ENCODE measurements at places on chromosomes 13 and 19. TPM values are rescaled to one million over a fixed set of nuclear protein-coding genes. Genes with fewer than 3 reads are reported as not detected.

Gene GPR180
- total RNA-seq = 7.1 TPM

Gene TTYH1
- total RNA-seq = not detected

Gene ELANE
- total RNA-seq = 0.67 TPM

Gene LPAR2
- total RNA-seq = 30.5 TPM

Gene TTC9B
- not detected for total RNA-seq

Gene ZGLP1
- 2.3 TPM for total RNA-seq

Gene VSTM1
- total RNA-seq = not detected

Gene TEX29
- total RNA-seq = not detected

Gene METTL21C
- total RNA-seq = not detected

Gene ZNF284
- total RNA-seq = 1.1 TPM

Gene TUBB4A
- total RNA-seq = 4.0 TPM

Gene SPINT2
- total RNA-seq = 591 TPM

Gene OXGR1
- not detected for total RNA-seq

Gene ZNF486
- total RNA-seq = 24.6 TPM

DNA sequence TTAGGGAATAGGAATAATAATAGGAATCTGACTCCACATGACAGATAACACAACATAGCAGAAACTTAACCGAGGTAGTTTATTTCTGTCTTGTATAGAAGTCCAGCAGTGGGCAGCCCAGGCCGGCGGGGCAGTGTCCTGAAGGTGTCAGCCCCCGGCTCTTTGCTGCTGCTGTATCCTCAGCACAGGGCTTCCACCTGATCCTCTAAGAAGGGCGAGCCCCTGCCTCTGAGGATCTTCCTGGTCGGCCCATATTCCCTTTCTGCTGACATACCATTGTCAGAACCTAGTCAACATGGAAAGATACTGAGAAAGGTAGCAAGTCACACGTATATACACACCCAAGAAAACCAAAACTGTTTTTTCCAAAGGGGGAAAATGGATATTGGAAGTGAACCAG lies 56.2 kb upstream of the GPR183 start:
- no peak for DNase-seq

- DNase-seq = no peak
Observed at GRCh38 chr19:35533822-35534392, 651 bp downstream of the GAPDHS start.

DNA sequence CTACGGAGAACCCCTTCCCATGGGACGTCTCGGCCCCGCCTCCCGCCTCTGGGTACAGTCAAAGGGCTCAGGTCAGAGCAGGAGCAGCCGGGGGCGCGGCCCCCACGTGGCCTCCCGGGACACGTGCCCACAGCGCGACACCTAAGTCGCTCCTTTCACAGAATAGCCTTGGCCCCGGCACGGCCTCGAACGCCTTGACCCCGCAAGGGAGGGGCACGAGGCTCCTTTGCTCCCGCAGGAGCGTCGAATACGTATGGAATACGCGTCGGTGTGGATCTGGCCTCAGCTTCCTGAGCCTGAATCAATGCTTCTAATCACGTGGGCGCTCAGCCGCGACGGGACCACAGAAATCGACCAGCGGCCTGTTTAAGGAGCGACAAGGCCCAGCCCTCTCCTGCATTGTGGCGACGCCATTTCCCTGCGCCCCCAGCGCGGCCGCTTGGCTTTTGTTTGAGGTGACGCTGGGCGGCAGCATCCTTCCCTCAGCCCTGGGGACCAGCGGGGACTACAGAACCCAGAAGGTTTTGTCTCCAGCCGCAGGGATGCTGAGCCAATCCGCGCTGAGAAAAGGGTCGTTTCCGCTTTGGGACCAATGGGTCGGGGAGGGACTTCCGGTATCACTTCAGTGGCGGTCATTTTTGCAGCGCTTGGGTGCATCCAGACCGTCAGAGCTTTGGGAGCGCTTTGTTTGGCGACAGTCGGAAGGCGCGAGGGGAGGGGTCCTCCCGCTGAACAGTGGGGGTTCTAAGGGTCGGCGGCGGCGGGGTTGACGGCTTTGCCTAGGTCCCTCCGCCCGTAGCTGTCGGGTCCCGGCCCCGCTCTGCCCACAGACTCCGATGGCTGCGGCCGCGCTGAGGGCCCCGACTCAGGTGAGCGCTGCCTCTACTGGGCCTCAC lies at the start of gene ZIK1:
Gene ZIK1 (plus strand): TSS at position 625 of the 896 bp plus-strand sequence. CDS start 212 bp downstream, at position 837.
- peak; percentile 74 for DNase-seq

DNA sequence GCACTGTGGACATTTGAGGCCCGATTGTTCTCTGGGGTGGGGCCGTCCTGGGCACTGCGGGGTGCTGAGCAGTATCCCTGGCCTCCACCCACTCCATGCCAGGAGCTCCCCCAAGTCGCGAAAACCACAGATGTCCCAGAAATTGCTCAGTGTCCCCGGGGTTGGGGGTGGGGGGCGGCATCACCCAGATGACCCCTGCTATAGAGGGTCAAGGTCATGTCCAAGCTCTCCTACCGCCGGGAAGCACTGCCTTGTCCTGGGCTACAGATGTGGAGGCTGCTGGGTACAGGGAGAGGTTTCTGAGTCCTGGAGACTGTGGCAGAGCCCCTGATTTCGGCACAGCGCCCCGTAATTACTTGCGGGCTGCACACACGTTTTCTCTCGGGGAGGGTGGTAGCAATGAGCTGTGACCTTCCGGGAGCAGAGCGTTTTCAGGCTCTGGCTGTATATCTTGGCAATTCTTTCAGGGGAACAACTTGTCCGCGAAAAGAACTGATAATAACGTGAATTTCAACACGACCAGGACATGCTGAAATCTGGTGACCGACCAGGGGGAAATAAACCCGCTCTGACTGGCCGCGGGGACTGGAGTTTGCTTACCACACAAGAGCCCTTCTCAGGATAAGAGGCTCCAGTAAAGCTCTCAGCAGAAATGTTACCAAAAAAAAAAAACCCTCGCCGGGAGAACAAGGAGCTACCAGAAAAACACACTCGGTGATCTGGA lies 68.1 kb downstream of the GNG7 start:
- no peak for DNase-seq

DNA sequence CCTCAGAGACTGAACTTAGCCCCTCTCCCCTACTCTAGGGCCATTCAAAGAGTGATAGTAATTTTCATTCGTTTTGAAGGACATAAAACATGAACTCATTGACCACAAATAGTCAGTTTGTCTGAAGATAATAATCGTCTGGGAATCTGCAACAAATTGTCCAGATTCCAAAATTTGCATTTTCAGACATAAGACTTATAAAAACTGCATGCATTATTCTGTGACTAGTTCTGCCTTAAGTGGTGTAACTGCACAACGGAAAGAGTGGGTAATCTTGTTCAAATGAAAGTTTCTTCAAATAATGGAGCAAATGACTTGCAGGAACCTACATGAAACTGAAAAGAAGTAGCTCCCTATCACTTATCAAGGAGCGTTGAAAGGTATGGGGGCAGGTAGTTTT lies 8.4 kb downstream of the CSNK1A1L start:
- DNase-seq = no peak

DNA sequence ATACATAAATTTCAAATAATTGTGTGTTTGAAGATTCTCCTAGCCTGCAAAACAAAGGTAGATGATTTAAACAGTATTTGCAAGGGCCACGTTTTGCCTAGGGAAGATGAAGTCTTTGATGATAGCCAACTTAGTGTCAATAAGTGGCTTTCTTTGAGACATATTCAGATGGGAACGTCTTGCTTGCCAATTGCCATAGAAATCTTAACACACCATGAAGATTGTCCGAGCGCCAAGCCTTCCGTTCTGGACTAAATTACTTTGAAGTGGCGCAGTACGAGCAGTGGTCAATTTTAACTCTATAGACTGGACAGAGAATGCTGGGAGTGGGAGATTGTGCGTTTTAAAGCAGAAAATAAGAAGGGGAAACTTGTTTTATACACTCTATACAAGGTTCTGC lies 9.9 kb downstream of the ZIC5 start:
- no peak for DNase-seq

DNA sequence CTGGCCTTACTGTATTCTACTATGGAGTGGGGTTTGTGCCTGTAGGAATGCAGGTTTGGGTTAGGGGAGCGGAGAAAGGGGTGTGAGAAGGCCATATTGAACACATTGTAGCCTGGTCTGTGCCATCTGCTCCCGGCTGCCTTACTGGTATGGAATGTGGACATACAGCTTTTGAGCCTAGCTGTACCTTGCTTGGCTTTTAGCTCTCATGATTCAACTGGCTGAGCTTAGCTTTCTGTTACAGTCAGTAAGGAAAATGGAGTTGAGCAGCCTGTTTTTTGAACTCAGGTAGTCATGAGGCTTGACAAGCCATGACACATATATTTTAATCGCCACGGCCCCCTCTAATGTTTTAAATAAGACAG lies 41.6 kb downstream of the ARHGAP35 start:
- no peak for DNase-seq

DNA sequence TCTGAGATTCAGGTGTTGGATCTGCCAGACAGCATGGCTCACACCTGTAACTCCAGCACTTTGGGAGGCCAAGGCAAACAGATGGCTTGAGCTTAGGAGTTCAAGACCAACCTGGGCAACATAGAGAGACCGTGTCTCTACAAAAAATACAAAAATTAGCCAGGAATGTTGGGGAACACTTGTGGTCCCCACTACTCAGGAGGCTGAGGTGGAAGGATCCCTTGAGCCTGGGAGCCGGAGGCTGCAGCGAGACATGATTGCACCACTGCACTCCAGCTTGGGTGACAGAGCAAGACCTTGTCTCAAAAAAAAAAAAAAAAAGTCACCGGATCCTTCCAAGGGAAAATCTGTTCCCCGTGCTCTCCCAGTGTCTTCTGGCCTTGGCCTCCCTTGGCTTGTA lies 109.2 kb downstream of the IRS2 start:
- DNase-seq = no peak

DNA sequence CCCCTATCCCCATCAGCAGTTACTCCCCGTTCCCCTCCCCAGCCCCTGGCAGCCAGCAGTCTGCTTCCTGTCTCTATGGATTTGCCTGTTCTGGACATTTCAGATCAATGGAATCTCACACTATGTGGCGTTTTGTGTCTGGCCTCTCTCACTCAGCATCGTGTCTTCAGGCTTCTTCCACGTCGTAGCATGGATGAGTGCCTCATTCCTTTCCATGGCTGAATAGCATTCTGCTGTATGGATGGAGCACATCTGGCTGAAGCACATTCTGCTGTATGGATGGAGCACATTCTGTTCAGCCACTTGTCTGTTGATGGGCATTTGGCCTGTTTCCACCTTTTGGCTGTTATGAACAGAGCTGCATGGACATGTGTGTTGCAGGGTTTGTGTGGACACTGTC lies 29.5 kb downstream of the CRTC1 start:
- no peak for DNase-seq

DNA sequence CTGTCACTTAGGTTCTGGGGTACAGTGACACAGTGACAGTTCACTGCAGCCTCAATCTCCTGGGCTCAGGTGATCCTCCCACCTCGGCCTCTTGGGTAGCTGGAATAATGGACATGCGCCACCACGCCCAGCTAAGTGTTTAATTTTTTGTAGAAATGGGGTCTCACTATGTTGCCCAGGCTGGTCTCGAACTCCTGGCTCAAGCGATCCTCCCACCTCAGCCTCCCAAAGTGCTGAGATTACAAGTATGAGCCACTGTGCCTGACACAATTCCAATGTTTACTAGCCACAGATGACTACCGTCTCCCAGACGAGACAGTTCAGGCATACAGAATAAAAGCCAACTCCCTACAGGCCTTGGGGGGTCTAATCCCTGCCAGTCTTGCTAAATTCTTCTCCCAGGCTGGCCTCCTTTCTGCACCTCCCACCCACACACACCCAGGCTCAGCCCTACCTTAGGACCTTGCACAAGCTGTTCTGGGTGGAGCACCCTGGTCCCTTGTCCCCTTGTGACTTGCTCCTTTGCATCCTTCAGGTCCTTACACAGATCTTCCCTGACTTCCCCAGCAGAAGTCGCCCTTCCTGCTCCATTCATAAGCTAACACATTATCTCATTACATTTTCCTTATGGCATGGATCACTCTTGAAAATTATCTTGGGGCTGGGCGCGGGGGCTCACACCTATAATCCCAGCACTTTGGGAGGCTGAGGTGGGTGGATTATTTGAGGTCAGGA lies 106.4 kb downstream of the INSR start:
- DNase-seq = no peak

DNA sequence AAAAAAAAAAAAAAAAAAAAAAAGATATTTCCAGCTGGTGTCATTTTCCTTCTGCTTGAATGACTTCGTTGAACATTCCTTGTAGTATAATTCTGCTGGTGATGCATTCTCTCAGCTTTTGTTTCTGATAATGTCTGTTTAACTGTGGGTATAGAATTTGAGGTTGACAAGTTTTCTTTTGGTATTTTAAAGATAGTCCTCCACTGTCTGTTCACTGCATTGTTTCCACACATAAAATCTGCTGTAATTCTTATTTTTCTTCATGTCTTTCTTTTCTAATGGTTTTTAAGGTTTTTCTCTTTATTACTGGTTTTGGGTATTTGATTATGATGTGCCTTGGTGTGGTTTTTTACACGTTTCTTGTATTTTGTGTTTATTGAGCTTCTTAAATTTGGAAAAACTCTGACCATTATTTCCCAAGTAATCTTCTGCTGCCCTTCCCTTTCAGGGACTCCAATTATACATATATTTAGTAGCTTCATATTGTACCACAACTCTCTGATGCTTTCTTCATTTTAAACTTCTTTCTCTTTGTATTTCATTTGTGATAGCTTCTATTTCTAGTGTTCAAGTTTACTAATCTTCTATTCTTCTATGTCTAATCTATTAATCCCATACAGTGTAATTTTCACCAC lies 6.3 kb downstream of the EEF1AKMT1 start:
- DNase-seq = no peak

DNA sequence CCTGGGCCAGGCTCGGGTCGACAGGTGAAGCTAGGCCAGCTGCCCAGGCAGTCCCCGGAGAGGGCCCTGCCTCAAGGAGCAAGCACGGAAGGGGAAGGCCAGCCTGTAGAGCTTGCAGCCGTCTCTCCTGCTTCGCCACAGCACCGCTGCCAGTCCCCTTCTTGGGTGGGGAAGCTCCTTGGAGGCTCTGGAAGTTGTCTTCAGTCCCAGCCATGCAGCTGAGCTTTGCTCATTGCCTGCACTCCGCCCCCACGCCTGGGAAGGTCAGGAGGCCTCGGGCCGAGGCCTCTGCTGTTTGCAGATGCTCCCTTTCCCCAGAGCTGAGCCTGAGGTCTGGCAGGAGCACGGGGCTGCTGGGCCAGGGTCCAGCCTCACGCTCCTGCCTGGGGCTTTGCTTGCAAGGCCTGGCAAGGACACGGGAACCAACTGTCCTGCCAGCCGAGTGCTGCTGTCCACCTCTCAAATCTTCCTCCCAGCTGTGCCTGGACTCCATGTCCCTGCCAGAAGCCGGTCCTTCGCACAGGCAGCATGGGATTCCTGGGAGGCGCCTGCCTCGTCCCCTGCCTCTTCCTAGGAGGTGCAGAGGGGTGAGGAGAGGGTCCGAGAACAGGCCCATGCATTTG lies 13.3 kb downstream of the PLEKHF1 start:
- DNase-seq = no peak

- DNase-seq = no peak
Observed at GRCh38 chr13:111547726-111548273, 227.4 kb downstream of the TEX29 start.

GRCh38 chr13:29745704-29746103 lies 104.7 kb downstream of the UBL3 start:
- no peak for DNase-seq

Data from kidney epithelial cell (primary cell).